ENCODE measurements at places on chromosomes 4 and X. TPM values are rescaled to one million over a fixed set of nuclear protein-coding genes. Genes with fewer than 3 reads are reported as not detected.

- DNase-seq = no peak
These were observed 52.7 kb downstream of the GABRB1 start for GRCh38 chr4:47084111-47084510.

IQCM gene
- total RNA-seq = not detected

ATP1B4 gene
- total RNA-seq = not detected

PABPC4L gene
- 1.0 TPM for total RNA-seq

DNA sequence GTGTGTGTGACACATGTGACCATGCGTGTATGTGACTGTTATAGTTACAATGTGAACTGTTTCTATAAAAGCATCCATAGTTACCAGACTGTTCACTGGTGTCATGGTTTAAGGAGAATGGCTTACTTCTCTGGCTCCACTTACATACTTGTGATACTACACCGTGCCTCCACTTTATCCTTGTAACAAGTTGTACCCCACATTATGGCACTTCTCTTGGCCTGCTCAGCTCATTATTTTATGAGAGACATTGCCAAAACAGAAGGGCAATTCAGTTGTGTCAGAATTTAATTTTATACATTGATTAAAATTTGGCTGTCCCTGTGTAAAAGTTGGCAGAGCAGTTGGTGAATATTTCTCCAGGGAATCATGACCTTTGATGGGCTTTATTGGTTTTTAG lies 62.4 kb upstream of the TBC1D14 start:
- DNase-seq = no peak

DNA sequence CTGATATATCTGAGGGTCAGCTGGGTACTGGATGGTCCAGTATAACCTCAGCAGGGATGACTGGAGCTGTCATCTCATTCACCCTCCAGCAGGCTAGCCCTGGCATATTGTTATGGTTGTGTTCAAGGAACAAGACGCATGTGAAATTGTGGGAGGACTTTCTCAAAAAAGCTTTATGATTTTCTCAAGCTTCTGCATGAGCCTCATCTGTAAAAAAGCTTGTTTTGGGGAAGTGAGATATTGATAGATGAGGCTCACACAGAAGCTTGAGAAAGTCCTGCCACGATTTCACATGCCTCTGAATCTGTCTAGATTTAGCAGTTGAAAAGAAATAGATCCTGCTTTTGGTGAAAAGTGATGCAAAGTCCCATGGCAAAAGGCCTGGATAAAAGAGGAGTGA lies 93.4 kb downstream of the SPCS3 start:
- no peak for DNase-seq

DNA sequence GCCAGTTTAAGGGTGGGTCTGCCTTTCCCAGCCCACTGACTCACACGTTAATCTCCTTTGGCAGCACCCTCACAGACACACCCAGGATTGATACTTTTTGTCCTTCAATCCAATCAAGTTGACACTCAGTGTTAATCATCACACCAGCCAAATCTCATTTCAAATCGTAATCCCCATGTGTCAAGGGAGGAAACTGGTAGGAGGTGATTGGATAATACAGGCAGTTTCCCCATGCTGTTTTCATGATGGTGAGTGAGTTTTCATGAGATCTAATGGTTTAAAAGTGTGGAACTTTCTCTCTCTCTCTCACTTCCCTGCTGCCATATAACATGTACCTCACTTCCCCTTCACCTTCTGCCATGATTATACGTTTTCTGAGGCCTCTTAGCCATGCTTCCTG lies 647.2 kb upstream of the FRG1 start:
- DNase-seq = no peak

- no peak for DNase-seq
These were observed 626.3 kb upstream of the INTU start for GRCh38 chr4:127006446-127006877.

- no peak for DNase-seq
These were observed 109.2 kb upstream of the FAT1 start for GRCh38 chr4:186832906-186833305.

DNA sequence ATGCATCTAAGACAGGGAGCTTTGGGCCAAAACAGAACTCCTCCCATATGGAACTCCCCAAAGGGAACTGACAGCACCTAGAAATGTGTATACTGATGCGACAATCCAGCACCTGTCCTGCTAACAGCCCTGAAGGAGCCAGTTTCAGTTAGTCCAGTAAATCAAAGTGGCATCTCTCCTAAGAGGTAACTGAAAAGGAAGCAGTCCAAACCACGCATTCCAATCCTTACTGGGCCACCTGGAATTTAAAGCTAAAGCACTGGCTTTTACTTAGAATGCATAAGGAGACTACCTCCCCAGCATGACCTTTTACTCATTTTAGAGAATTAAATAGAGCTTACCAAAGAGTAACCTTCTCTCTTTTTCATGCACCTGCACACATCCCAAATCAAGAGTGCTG lies 586.8 kb upstream of the PITX2 start:
- no peak for DNase-seq

MAGEB16 gene
- total RNA-seq = not detected

DNA sequence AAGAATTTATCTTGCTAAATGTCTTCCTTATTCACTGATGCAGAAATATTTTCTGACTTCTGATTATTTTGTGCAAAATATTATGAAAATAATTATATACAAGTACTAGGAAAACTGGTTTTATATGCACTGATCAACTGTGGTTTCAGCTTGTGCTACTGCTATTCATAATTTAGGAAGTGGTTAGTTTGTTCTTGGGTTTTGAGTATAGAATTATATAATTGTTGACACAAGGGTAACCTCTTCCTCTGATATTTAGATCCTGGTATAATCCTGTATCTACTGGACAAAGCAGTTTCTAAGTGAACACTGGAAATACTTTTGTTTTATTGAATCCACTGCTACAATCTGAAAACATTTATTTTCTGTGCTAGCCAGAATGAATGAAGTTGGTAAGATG lies 182.8 kb downstream of the PDGFC start:
- no peak for DNase-seq

- DNase-seq = no peak
These were observed 54.8 kb upstream of the SRD5A3 start for GRCh38 chr4:55291227-55291640.

DNA sequence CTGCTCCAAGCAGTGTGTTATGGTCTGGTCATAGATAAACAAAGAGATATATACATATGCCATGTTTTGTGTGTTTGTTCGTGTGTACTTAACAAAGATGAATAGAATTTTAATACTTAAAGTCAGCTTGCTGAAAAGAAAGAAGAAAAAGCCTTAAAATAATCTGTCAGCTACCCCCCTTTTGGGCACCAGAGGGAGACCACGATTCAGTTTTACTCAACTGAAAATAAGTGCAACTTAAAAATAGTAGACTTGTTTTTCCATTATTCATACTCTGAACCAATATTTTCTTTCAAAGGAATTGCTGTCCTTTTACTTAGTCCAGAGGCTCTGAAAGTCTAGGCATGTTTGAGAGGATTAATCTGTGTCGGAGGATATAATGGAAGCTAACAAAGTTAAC lies 181.7 kb upstream of the AGTR2 start:
- no peak for DNase-seq

GRCh38 chrX:39816871-39817731 lies 280.7 kb downstream of the BCOR start:
- DNase-seq = no peak

GRCh38 chrX:8864161-8864560 lies 63.0 kb upstream of the FAM9A start:
- DNase-seq = no peak

PGRMC1 gene
- total RNA-seq = 57.2 TPM

CACNA1F gene
- not detected for total RNA-seq

XPNPEP2 gene
- total RNA-seq = not detected

GRIA3 gene
- 0.44 TPM for total RNA-seq

GRCh38 chr4:78735697-78736096 lies 40.5 kb upstream of the BMP2K start:
- no peak for DNase-seq

DNA sequence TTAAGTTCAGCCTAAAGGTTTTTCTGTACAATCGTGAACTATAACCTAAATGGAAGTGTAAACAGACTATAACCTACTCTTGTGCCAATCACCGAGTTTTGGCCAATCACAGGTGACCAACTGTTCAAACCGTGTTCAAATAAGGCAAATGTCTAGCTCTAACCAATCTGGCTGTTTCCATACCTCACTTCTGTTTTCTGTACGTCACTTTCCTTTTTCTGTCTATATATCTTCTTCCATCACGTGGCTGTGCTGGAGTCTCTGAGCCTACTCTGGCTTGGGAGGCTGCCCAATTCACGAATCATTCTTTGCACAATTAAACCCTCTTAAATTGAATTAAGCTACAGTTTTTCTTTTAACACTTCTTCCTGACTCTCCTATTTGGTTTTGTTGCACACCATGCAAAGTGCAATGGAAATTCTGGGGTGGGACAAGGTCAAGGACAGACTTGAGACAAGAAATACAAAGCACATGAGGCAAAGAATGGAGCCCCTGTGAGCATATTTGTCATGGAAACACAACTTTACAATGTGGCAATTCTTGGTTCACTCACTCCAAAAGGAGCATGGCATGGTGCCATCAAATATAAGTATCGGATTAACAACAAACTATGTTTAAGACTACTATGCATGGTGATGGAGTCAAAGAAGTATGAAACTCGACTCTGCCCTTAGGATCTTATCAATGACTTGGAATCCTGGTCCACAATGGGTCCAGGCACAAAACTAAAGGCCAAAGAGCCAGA lies 115.7 kb upstream of the FAM9B start:
- no peak for DNase-seq

- no peak for DNase-seq
These were observed 84.8 kb downstream of the RTL3 start for GRCh38 chrX:78574306-78574705.

DNA sequence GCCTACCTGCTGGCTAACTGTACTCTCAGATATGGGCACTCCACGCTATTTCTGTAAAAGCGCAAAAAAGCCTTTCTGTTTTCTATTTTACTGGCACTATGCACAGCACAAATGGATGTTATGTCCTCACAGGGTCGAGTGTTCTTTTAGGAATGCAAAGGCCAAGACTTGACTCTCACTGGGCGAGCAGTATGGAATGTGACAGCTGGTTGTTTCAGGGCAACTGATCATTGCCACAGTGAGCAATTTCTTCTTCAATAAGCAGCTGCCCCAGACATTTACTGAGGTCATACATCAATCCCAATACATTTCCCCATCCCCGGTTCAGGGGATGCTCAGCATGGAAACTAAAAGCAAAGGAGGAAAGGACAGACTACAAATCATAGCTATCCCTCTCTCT lies 58.2 kb downstream of the PDE5A start:
- DNase-seq = no peak

DNA sequence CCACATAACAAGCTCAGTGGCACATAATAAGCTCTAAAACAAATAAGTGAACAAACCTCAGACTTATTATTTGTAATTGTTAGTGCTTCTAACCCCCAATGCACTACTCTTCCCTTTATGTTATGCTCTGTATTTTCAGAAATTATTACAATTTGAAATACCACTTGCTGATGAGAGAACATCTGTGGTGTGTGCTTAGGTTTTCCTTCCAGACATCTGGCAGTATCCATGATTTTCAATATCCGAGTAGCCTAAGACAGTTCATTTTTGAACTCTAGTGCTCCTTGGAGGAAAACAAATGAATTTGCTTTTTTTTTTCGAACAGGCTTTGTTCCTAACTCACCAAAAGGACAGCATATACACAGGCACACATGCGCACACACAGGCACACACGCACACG lies 278.7 kb upstream of the CLNK start:
- no peak for DNase-seq

DNA sequence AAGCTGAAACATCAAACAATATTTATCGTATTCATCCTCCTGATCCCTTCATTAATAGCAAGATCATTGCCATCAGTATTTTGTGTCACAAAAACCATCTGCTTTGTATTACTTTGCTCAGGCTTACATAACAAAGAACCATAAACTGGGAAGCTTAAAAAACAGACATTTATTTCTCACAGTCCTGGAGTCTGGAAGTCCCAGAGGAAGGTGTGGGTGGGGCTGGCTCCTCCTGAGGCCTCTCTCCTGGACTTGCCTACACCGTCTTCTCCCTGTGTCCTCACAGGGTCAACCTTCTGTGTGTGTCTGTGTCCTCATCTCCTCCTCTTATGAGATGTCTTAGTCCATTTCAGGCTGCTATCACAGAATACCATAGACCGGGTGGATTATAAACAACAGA lies 61.3 kb upstream of the MXRA5 start:
- DNase-seq = no peak

GRCh38 chr4:48546336-48546735 lies 56.3 kb downstream of the ZAR1 start:
- DNase-seq = no peak

GRCh38 chr4:109801895-109802319 lies at the start of gene CFI:
Gene CFI, minus strand, starts transcription at chr4:109801999. Its CDS starts 28 bp downstream, at chr4:109801971.
- no peak for DNase-seq

DNA sequence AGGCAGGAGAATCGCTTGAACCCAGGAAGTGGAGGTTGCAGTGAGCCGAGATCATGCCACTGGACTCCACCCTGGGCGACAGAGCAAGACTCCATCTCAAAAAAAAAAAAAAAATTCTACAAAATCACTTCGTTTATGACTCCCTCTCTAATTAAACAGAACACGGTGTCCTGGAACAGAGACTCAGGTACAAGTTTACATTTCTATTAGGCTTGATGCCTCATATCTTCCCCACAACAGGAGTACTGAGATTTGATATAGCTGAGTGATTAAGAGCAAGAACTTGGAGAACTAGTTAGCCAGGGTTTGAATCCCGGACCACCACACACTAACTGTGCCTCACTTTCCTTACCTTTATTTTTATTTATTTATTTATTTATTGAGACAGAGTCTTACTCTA lies 42.2 kb upstream of the KLF3 start:
- no peak for DNase-seq

- DNase-seq = no peak
These were observed 102.9 kb downstream of the LIMCH1 start for GRCh38 chr4:41640906-41641305.

GRCh38 chr4:4625488-4625887 lies 83.6 kb upstream of the STX18 start:
- no peak for DNase-seq

DNA sequence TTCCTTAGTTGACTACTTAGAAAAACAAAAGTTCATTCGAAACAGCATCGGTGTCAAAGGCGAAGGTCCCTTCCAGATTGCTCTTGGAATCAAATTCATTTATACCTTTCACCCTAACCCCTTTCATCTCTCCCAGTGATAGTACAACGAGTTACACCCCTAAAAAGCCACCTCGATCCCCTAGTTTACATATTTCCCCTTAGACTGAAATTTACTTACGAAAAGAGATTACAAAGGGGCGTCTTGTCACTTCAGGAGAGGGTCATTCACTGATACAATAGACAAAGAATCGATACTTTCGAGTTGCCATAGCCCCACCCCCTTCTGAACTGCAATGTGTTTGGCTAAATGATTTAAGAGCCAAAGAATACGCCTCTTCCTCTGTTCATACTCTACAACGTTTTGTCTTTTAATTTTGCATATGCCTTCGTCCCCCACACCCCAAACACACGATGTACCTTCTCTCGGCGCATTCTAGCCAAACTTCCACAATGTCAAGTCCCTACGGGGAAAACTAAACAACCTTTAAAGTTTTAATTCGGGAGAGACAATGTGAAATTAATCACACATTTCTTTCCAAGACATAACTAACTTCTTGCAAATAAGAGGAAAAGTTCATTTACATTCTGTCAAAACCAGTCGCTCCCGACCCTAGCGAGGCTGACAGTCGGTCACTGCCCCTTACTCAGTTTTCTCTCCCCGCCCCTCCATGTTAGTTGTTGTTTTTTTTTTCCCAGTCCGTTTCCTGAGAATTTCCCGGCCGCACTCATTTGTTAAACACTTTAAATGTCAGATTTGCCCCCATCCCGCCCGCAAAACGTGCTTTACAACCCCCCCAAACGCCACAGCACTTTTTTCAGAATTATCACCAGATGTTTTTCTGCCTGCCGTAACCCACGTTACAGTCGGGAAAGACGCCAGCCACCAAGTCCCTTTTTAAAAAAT lies 88.6 kb downstream of the HPRT1 start:
- no peak for DNase-seq

TEX13B gene
- total RNA-seq = not detected

Data from esophagus squamous epithelium (tissue), 5 donors.